ENCODE measurements at places on chromosomes 12 and 14. TPM values are rescaled to one million over a fixed set of nuclear protein-coding genes. Genes with fewer than 3 reads are reported as not detected.

DNA sequence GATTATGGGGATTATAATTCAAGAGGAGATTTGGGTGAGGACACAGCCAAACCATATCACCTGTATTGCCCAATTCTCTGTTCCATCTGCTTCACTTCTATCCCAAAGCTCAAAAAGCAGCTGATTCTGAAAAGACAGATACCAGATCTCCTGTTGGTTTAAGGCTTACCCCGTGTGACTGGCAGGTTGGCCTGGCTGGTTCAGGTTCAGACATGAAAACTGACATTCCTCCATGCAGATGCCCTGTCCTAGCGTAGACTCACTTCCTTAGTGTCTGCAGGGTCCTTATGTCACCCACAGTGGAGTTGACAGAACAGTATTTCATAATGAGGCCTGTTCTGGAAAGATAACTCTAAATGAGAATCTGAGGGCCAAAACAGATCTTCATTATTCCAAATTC is 61.1 kb upstream of the FLRT2 start:
- no peak for DNase-seq

- no peak for DNase-seq
Observed at GRCh38 chr14:96442355-96442754, 50.4 kb downstream of the AK7 start.

DNA sequence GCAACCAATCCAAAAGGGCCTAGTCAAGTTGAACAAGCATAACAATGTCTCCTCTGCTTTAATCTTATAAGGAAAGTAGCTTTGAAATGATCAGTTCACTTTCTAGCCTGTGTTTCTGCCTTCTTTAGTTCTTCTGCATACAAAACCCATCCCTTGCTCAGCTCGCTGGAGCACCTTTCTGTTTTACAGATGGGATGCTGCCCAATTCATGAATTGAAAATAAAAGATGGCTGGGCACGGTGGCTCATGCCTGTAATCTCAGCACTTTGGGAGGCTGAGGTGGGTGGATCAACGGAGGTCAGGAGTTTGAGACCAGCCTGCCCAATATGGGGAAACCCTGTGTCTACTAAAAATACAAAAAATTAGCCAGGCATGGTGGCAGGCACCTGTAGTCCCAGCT is 4.5 kb upstream of the RFC5 start:
- no peak for DNase-seq

GRCh38 chr14:96629558-96630222 is 127.5 kb downstream of the PAPOLA start:
- no peak for DNase-seq

- no peak for DNase-seq
Observed at GRCh38 chr12:51620448-51620847, 29.4 kb downstream of the SCN8A start.

GRCh38 chr12:558580-558979 is 98.8 kb downstream of the B4GALNT3 start:
- DNase-seq = no peak

DNA sequence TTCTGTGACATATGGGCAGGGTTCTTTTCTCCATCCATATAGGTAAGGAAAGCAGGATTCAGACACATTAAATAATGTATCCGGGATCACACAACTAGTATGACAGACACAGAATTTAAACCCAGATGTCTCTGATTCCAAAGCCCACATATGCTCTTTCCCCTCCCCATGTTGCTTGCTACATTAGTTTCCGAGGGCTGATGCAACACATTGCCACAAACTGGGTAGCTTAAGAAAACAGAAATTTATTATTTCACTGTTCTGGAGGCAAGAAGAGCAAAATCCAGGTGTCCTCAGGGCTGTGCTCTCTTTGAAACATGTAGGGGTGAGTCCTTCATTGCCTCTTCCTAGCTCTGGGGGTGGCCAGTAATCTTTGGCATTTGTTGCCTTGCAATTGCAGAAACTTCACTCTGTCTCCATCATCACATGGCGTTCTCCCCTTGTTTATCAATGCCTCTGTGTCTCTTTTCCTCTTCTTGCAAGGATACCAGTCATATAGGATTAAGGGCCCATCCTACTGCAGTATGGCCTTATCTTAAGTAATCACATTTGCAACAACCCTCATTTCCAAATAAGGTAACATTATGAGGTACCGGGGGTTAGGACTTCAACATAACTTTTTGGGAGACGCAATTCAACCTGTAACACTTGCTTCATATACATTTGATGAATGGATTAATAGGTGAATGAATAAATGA is 83.0 kb upstream of the CCND2 start:
- DNase-seq = peak; percentile 47

DNA sequence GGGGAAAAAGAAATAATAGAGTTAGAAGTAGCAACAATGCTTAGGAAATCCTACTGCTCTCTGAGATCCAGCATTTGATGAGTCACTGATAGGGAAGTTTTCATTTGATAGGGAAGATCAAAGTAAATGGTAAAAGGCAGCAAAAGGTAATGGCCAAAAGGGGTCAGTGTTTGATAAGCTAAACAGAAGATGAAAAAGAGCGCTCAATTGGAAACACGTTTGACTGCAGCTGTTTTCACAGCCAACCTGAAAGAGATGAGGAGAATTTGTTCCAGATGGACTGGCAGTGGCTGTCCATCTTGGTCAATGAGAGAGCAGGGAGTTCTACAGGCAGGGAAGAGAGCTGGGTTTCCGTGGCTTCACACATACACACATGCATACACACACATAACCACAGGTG is 264.2 kb downstream of the TMEM132C start:
- DNase-seq = no peak

DNA sequence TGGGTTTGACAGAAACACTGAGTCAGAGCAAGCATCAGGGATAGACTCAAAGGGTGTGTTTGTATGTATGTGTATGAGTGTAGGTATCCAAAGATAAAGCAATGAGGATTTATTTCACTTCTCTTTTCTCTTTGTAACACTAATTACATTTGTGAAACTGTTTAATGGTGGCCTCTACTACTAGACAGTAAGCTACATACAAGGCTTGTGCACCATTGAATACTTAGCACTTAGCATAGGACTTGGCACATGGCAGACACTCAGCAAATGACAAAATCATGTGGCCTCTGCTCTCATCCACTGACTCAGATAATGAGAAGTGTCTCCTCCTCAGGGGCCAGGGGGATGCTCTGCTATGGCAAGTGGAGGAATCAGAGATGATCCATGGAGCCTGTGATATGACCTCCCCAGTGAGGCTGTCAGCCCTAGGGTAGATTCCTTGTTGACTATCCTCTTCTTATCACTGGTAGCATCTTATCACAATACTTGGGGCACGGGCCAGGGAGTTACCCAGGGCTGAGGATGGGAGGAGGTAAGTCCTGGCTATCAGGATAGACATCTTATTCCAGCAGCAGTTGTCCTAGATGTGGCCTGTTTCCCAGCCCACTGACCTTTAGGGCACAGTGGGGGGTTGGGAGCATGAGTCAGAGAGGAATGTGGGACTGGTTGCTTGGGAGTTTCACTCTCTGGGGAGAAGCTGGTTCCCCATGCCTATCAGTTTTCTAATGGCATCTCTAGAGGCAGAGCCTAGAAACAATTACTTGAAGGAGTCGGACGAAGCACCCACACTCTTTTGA is 71.2 kb upstream of the HOXC13 start:
- DNase-seq = peak; percentile 38

DNA sequence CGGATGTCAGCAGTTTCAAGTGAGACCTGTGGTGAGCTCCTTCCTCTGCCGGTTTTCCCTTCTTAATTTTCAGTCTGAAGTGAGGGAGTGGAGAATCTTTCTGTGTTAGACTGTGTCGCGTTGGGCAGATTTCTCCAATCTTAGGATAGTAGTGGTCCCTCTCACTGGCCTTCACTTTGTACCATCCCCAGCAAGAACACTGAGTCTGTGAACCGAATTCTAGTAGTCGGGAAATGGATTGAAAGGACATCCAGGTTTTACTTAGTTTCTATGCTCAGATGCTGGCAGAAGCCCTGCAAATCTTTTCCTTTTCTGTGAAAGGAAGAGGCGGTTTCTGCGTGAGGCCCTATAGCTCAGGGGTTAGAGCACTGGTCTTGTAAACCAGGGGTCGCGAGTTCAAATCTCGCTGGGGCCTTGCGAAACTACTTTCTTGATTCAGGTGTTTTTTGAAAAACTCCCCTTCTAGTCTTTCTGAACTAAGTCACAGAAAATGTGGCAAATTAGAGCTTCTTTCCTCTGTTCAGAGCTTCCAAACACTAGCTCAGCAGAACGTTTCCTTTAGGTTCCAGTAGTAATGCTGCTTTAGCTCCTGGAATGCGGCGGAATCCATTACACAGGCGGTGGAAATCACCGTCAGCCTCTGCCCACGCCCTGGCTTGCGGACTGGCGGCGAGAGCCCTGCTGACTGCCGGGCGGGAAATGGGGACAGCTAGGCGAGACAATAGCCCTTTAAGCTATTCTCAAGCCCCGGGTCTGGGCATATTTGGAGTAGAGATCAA is 2.8 kb upstream of the RNASE4 start:
- DNase-seq = peak; percentile 96

GRCh38 chr12:1606021-1606622 is 11.7 kb upstream of the FBXL14 start:
- peak; percentile 73 for DNase-seq

DNA sequence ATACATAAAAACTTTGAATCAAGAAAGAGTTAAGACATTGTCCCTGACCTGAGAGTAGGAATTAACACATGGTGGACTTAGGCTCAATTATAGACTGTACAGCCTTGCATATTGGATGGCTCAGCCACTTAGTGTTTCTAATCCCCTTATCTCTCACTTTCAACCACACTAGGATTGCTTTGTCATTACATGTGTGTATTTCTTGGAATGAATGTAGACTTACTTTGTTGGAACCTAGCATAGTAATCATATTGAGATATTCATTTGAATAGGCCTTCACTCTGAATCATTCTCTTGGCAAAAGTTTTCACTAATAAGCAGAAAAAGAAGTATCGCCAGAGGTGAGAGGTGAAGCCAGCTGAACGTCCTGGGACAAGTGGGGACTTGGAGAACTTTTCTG is 1973.9 kb upstream of the FLRT2 start:
- no peak for DNase-seq

DNA sequence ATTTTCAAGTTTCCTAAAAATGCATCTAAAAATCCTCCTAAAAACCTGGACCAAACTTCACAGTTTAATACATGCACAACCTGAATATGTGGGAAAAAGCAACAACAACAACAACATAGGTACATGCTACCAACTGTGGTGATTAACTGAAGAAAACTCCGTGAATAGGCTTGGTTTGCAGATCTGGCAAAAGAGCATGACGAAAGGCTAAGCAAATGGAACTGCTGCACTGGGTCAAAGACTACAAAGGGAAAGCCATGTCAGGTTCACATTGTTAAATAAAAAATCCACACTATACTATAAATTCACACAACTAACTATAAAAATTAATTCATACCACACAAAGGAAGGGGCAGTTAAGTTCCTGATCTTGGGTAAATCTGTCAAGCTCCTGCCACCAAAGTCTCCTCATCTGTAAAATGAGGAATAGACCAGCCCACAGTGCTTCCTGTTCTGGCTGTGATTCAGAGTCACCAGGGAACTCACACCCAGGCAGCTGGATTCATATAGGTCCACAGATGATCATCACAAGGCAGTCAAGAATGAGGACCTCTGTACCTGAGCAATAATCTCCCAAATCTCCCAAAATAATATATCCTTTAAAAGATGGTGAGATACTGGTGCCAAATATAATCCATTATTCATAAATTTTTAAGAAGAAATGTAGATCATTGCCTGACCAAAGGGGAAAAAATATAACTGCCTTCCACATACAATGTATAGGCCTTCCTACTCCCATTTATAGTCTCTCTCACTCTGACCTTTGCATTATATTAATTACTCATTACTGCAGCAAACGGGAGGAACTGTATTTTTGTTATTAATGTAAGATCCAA is 7.0 kb downstream of the CORO1C start:
- DNase-seq = no peak

GRCh38 chr12:130160711-130161231 is 1.5 kb upstream of the FZD10 start:
- DNase-seq = no peak

GRCh38 chr14:23670481-23670880 is 34.3 kb downstream of the DHRS2 start:
- DNase-seq = no peak

DNA sequence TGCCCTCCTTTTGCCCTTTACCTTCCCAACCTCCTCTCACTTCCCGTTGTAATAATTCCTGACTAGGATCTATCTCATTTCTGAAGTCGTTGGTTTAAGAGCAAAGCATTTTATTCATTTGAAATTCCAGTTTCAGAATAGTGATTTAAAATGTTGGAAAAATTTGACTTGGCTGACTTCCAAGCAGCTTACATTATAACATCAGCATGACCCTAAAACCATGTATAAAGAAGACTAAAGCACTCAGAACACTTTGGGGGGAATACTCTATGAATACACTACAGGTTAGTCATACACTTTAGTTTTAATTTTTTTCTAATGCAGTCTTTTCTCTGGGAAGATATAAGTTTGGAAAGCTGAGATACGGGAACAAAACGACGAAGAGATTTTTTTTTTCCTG is 161.1 kb downstream of the BTG1 start:
- DNase-seq = no peak

DNA sequence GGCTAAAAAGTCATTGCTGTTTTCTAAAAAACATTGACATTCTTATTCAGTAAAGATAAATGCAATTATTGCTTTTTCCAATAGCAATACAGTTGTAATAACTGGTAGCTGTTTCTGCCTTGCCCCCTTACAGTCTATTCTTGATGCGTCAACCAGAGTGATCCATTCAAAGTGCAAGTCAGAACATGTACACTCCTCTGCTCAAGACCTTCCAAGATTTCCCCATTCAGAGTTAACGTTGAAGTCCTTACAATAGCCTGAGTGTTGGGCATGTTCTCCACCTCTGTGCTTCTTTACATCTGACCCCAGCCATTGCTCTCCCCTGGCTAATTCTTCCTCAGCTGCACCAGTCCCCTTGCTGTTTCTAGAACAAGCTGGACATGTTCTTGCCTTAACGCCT is 24.3 kb downstream of the VRK1 start:
- DNase-seq = no peak

- DNase-seq = no peak
Observed at GRCh38 chr12:130715150-130715997, 725 bp downstream of the RIMBP2 start.

- DNase-seq = no peak
Observed at GRCh38 chr12:68378872-68379606, 46.9 kb upstream of the MDM1 start.

DNA sequence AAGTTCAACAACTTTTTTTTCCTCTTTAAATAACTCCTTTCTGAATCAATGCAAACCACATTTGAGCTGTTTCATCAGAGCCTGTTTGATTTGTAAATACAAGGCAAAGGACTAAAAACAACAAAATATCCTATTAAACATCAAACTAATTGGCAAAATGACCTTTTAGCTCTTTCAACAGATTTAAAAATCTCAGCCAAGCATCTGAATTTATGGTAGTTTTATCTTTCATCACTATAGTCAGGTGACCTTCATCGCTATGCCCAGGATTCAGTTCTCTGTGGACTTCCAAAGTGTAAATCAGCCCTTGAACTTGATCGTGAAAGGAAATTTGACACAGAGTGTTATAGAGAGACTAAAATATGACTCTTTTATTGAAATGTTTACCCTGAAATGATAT is 1554.5 kb upstream of the FLRT2 start:
- DNase-seq = no peak

Gene KLRC2
- not detected for total RNA-seq

Gene TAS2R46
- 1.3 TPM for total RNA-seq

Gene JAG2
- 11.2 TPM for total RNA-seq

Gene AEBP2
- 59.2 TPM for total RNA-seq

Gene MDM1
- total RNA-seq = 23.2 TPM

Gene AQP6
- not detected for total RNA-seq

Gene ASPG
- not detected for total RNA-seq

Gene TCL1B
- total RNA-seq = not detected

Measured in activated CD4-positive, alpha-beta T cell treated with anti-CD3 and anti-CD28 coated beads, Interleukin-2, amount 10 ng/mL, durations not matched to agents 24 days and 14 days (primary cell).